ENCODE measurements at places on chromosomes 4 and X. TPM values are rescaled to one million over a fixed set of nuclear protein-coding genes. Genes with fewer than 3 reads are reported as not detected.

DNA sequence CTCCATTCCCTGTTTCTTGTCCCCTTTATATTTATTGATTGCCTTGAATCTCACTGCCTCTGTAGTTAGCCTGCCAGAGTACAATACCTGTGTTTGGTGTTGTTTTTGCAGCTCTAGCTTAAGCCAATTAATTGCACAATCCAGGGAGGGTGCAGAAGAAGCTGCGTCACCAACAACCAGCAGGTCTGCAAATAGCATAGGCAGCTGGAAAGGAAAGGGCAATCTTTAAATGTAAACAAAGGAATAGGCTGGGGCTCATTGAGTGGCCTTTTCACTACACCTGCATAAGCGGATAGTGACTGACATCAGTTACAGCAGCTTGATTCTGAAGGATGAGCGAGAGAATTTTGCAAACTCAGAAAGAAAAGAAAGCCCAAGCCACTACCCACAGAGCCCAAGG, 106.8 kb upstream of the RAI2 start:
- DNase-seq: no peak

- no peak for DNase-seq
These were observed 32.6 kb upstream of the NAA11 start for GRCh38 chr4:79358438-79358837.

WDR17 gene
- total RNA-seq: 1.2 TPM

GRCh38 chrX:7987160-7988012, 60.2 kb upstream of the PNPLA4 start:
- no peak for DNase-seq

SYP gene
- total RNA-seq: 2.8 TPM

SORBS2 gene
- total RNA-seq: 741 TPM

DNA sequence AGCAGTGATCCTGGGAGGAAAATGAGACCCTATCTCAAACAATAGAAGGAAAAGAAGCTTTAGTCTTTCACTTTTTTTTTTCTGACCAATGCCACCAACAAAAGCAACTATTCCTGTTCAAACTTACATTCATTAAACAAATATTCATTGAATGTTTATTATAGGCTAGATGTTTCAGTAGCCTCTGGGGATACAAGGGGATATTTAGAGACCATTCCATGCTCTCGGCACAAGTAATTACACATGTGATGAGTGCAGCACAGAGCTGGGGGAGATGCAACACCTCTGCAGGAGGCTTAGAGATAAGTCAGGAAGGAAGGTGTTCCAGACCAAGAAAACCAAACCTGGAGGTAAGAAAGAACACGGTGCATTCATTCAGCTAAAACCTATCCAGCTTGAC, 68.3 kb downstream of the PALLD start:
- DNase-seq: no peak

- peak; percentile 74 for DNase-seq
These were observed 66.0 kb downstream of the TRMT44 start for GRCh38 chr4:8506373-8507195.

DNA sequence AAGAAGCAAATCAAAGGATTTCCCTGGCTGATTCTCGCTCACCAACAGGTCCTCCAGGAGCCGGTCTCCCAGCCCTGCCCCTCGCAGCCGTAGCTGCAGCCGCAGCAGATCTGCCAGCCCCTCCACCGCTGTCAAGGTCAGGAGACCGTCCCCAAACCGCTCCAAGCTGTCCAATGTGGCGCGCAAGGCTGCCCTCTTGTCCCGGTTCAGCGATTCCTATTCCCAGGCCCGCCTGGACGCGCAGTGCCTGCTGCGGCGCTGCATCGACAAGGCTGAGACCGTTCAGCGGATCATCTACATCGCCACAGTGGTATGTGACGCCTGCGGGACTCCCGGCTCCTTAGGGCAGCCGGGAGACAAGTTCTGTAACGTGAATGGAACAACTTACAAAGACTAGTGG, 25.6 kb downstream of the SPATA18 start:
- DNase-seq: no peak

RPGR gene
- 4.6 TPM for total RNA-seq

DNA sequence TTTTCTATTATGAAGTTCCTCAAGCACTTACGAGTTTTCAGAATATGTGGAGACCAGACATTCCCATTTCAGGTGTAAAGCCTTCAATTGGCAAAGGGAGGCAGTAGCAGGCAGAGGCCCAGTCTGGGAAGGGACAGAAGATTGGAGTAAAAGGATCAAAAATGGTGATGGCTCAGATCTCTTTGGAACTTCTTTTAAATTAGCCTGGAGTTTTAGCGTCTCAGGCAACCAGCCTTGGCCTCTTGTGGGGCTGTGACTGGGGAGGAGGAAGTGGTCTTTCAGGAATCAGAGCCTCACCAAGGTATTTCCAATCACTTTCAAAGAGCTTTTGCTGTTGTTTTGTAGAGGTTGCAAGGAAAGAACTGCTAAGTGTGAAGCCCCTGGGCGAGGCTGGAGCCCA, 239.1 kb downstream of the FRAS1 start:
- DNase-seq: no peak

GRCh38 chrX:94545722-94546121, 871.7 kb downstream of the FAM133A start:
- no peak for DNase-seq

DNA sequence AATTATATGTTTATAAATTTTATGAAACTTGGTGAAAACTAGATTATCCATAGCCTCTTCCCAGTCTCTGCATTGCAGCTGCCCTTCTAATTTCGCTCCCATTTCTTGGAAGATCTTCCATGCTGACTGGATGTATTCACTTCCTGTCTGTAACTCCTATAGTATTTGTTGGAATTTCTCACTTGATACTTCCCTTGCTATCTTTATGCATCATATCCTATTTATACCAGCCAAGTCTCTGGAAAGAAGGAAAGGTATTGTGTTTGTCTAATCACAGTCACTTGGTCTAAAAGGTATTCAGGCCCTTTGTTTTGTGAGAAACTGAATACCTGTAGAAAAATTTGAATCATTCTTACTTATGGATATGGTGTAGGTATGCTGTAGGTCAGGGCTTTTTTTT, 870.9 kb upstream of the FRG1 start:
- no peak for DNase-seq

GRCh38 chr4:55354648-55355047, 8.6 kb downstream of the SRD5A3 start:
- DNase-seq: no peak

- no peak for DNase-seq
These were observed 56.3 kb upstream of the DCTD start for GRCh38 chr4:182973511-182973911.

GRCh38 chr4:40168070-40168469, 28.8 kb upstream of the RHOH start:
- no peak for DNase-seq

COL4A6 gene
- 17.7 TPM for total RNA-seq

DNA sequence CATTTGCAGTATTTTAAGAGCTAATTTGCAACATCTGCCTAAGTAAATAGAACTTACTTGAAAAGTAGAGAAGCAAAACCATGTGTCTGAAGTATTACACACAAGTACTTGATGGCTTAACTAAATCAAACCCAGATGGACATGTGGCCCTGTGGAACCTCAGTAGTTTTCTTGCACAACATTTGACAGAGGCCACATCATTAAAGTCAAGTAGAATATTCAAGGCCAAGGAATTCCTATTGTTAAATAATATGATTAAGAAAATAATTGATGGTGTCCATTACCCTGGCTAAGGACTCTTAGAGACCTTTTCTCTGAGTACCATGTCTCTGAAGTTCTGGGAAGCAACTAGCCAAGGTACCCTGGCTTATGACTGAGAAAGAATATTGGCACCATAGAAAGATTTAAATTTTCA, 135.4 kb upstream of the OTUD4 start:
- DNase-seq: no peak

- DNase-seq: no peak
These were observed 4.3 kb upstream of the ZCCHC4 start for GRCh38 chr4:25308306-25308705.

CCNB3 gene
- not detected for total RNA-seq

DNA sequence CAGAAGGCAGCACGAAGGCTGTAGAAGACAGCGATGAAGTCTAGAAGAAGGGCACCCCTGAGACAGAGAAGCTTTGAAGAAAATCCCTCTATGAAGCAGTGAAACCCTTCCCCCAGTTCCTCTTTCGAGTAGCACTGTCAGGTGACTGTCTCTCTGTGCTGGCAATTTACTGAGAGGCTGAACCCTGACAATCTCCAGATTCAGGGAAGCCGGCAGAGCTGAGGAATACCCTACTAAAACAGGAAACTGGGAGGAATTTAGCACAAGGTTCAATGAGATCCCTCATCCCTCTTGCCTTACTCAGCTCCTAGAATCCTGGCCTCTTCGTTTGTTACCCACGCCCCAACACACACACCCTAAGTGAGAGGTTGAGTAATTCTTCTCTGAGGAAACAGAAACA, 239.7 kb upstream of the NOCT start:
- no peak for DNase-seq

DNA sequence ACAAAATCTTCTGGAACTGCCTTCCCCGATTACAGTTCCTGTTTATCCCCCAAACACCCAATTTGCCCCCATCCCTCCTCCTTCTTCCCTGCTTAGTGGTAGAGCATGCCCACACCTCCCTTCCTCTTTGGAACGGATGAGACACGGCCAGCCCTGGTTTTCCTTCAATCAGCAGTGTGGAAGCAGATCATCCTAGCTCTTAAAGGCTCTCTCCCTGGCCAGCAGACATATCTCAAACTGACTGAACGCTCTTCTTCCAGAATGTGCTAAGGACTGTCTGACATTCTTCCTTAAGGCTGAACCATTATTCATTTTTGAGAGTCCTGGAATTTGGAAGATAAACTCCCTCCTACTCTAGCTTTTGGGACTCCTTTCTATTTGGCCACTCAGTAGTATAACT, 161.1 kb downstream of the TRIML1 start:
- no peak for DNase-seq

GRCh38 chr4:76857074-76857409, 40.9 kb downstream of the SOWAHB start:
- no peak for DNase-seq

GRCh38 chr4:52296341-52296740, 245.2 kb downstream of the SPATA18 start:
- no peak for DNase-seq

GRCh38 chr4:3676907-3677747, 89.1 kb upstream of the ADRA2C start:
- DNase-seq: no peak

DNA sequence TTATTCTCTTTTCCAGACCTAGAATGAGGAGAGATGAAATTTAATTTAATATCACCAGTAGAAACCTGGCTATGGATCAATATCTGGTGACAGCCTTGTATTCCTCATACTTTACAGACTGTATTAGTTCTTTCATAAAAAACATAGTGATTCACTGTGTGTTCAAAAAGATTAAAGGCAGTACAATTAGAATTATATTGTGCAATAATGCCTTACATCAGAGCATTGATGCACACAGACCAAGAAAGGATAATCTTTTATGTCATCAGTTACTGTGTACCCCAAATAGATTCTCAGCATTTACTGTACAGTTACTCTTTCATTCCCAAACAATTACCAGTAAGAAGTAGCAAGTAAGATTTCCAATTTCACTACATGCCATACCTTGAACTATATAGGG, 260.5 kb upstream of the ANXA10 start:
- DNase-seq: no peak

- no peak for DNase-seq
These were observed 30.8 kb downstream of the SLC16A2 start for GRCh38 chrX:74452199-74452481.

SLC2A9 gene
- total RNA-seq: 5.8 TPM

- DNase-seq: no peak
These were observed 804 bp downstream of the OSTC start for GRCh38 chr4:108651014-108651791.

DNA sequence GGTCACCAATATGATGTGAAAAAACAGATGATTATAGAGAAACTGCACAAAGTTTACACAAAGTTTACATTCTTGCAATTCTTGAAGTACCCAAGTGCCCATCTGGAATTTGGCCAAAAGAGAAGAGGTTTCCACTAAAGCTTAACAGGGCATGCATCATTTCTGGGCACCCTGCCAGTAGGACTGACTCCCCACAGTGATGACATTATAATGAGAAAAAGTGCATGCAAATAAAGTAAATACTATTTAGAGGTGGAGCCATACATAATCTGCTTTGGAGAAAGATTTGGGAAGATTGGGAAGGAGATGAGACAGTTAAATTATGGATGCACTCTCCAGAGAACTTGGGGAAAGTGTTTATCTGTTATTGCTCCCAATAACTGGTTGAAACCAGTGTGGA, 93.7 kb upstream of the TRPC3 start:
- no peak for DNase-seq

GRCh38 chrX:68902706-68903504, 74.1 kb downstream of the EFNB1 start:
- no peak for DNase-seq

DNA sequence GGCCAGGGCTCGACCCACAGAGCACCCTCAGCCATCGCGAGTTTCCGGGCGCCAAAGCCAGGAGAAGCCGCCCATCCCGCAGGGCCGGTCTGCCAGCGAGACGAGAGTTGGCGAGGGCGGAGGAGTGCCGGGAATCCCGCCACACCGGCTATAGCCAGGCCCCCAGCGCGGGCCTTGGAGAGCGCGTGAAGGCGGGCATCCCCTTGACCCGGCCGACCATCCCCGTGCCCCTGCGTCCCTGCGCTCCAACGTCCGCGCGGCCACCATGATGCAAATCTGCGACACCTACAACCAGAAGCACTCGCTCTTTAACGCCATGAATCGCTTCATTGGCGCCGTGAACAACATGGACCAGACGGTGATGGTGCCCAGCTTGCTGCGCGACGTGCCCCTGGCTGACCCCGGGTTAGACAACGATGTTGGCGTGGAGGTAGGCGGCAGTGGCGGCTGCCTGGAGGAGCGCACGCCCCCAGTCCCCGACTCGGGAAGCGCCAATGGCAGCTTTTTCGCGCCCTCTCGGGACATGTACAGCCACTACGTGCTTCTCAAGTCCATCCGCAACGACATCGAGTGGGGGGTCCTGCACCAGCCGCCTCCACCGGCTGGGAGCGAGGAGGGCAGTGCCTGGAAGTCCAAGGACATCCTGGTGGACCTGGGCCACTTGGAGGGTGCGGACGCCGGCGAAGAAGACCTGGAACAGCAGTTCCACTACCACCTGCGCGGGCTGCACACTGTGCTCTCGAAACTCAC, 3.6 kb downstream of the MID1IP1 start:
- DNase-seq: no peak

- DNase-seq: no peak
These were observed 134.9 kb upstream of the GATB start for GRCh38 chr4:151895671-151896070.

DTHD1 gene
- not detected for total RNA-seq

DNA sequence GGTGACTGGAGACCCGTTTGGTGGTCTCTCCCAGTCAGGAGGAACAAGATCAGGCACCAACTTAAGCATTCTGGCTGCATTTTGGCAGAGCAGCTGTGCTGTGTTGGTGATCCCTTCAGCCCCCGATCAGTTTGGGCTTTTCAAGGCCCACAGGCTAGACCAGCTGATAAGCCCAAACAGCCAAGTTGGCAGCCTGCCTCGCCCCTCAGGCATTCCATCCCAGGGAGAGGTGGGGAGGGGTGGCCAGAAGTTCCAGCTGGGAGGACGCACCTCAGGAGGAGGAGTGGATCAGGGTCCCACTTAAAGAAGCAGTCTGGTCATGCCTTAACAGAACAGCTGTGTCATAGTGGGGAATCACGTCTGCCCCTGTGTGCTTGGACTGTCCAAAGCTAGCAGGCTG, 105.8 kb downstream of the CHIC1 start:
- DNase-seq: no peak

XAGE2 gene
- not detected for total RNA-seq

Measured in right atrium auricular region (tissue), 2 donors.